ENCODE measurements at places on chromosomes 11 and 22. TPM values are rescaled to one million over a fixed set of nuclear protein-coding genes. Genes with fewer than 3 reads are reported as not detected.

GGT5 gene
- 6.7 TPM for total RNA-seq

CCDC116 gene
- 0.09 TPM for total RNA-seq

KLHDC7B gene
- total RNA-seq, result not detected

NCAM1 gene
- 0.45 TPM for total RNA-seq

MYEOV gene
- 1.5 TPM for total RNA-seq

RHOD gene
- total RNA-seq, result 3.8 TPM

FOLR2 gene
- total RNA-seq, result not detected

PKNOX2 gene
- not detected for total RNA-seq
